ENCODE measurements at places on chromosomes 12 and 14.

DNA sequence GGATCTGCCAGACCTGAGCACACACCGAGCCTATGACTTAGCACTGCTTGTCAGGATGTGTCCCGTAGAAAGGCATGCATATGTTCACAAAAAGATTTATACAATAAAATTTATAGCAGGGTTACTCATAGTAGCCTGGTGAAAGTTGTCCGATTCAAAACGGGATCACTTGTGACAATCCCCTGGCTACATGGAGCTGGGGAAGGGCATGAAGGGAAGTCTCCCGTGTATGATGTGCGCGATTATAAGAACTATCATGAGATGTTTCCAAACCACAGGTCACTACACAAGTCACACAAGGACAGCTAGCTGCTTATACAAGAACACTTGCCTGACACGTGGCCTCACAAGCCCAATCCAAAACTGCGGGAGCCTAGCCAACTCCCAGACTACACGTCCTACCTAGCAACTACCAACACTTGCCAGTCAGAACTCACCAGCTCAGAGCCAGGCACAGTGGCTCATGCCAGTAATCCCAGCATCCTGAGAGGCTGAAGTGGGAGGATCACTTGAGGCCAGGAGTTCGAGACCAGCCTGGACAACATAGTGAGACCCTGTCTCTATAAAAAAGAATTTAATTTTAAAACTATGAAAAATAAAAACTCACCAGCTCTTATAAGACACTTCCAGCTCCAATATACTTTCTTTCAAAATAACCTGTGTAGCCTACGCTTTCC lies 7.5 kb upstream of the CDCA4 start:
- no peak for DNase-seq

DNA sequence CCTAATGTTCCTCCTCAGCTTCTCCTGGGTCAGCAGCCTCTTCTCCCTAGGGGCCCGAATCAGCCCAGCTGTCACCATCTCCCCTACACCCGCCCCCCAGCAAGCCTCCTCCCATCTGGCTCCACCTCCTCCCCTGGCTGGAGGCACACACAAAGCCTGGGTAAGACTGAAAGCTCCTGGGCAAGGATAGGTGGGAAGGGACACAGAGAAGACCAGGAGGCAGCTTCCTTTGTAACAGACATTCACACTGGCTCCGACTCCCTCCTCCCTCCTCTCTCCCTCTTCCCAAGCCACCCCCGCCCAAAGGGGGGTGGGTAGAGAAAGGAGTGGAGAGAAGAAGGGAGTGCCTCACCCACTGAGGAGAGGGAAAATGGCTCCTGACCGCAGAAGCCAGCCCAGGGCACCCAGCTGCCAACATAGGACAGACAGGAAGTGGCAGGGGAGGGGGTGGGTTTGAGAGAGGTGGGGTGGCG lies 4.0 kb downstream of the CHD4 start:
- DNase-seq, result peak; percentile 90

- DNase-seq, result no peak
Observed at GRCh38 chr14:59221568-59221967, 33.1 kb downstream of the DAAM1 start.

- DNase-seq, result no peak
Observed at GRCh38 chr14:101361451-101362433, 199.6 kb upstream of the DIO3 start.

- DNase-seq, result no peak
Observed at GRCh38 chr14:91882369-91882768, 15.0 kb upstream of the TC2N start.

- no peak for DNase-seq
Observed at GRCh38 chr12:105783983-105784947, 354.5 kb downstream of the NUAK1 start.

DNA sequence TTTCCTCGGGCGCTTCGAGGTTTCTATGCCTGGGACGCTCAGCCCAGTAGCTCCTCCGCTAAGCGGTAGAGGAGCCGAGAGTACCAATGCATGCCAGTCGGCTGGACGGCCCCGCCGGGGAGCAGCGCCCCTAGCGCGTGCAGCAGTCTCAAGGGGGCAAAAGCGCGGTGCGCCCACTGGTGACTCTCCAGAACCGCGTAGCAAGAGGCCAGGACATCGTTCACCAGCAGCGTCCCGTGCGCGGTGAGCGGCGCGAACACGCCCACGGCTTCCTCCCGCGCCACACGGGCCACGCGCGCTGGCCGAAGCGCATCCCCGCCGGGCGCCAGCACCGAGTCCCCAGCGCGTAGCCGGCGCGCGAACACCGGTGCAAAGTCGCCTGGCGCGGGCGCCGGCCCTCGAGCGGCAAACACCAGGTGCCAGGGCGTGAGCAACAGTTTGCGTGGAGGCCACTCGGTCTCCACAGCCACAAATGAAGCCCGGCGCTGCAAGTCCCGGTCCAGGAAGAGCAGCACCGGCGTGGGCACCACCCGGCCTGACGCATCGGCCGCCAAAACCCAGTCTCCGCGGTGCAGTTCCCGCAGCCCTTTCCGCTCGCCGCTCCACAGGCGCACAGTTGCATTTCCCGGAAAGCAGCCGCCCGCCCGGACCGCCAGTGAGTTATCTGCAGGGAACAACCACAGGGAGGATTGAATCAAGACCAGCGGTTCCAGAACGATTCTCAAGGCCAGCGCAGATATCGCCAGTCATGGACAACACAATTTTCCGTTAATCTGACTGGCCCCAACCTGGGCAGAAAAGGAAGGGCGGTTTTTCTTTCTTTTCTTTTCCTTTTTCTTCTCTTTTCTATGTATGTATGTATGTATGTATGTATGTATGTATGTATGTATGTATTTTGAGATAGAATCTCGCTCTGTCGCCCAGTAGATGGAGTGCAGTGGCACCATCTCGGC lies 4.5 kb downstream of the DHH start:
- no peak for DNase-seq

DNA sequence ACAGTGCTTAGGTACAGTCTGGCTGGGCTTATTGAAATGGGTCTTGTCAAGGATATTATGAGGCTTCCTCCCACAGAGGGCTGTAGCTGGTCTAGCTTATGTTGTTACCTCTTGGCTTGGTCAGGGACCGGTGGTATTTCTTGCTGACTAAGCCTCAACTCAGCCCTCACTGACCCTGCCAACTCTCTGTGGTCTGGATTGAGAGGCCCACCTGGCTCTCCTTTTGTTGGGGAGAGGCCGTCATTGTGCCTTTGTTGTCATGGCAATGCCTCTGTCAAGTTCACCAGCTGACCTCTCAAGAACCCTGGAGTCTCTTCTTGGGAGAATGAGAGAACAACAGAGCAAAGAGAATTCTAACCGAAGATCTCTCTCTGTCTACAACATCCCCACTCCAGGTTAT lies 245.6 kb upstream of the NPAS3 start:
- no peak for DNase-seq

- no peak for DNase-seq
Observed at GRCh38 chr12:38983117-38983571, 77.8 kb upstream of the CPNE8 start.

DNA sequence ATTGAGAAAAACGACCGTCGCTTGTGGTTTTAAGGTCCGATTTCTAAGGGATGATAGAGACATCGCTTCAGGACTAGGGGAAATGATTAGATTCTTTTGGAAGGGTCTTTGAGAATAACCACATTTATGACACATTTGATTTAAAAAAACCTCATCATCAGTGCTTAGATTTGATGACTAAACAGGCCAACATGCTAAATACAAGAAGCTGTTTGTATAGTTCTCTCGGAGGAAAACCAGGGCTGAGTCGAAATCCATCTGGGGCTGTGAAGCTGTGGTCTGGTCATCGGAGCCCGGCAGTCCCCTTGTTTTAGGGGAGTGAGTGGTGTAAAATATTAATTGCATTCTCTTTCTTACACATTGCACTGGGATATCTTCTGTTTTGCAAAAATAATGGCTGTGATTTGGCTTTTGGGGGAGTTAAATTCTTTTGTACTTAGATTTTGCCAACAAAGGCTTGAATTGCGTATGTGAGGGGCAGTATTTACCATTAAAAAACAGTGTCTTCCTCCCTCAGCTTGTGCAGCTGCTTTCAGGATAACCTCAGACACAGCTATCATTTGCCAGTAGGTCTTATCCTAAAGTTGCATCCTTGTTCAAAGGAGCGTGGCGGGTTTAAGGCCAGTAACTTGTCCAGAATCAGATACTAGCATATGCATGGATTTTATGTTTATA lies 550 bp downstream of the GNG2 start:
- no peak for DNase-seq

- no peak for DNase-seq
Observed at GRCh38 chr14:50028458-50028857, 87.9 kb downstream of the VCPKMT start.

GRCh38 chr12:108381787-108382436 lies 42.8 kb upstream of the CMKLR1 start:
- DNase-seq, result no peak

DNA sequence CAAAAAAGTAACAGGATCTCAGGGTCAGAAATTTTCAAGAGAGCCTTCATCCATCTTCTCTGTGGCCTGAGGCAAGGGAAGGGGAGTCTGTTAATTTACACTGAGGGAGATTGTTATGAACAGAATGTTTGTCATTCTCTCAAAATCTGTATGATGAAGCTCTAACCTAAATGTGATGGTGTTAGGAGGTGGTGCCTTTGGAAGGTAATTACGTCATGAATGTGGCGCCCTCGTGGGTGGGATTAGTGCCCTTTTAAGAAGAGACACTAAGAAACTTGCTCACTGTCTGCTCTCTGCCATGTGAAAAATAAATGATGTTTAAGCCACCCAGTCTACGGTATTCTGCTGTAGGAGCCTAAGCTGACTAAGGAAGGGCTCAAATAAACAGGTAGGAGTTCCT lies 521.6 kb downstream of the SNAPC1 start:
- no peak for DNase-seq

- DNase-seq, result no peak
Observed at GRCh38 chr14:58805605-58806409, 168.0 kb downstream of the DACT1 start.

DNA sequence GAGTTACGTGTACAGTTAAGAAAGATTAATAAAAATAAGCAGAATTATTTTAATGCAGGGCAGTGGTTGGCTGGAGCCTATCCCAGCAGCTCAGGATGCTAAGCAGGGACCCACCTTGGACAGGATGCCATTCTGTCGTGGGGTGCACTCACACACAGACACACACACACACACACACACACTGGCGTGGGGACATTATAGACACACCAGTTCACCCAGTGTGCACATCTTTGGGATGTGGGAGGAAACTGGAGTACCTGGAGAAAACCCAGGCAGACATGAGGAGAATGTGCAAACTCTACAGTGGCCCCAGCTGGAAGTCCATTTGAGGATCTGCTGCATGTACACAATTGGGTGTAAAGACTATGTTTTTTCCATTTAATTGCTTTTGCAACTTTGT lies 12.8 kb upstream of the IFI27L2 start:
- no peak for DNase-seq

GRCh38 chr12:21559855-21560569 lies 33.9 kb downstream of the SPX start:
- DNase-seq, result no peak

DNA sequence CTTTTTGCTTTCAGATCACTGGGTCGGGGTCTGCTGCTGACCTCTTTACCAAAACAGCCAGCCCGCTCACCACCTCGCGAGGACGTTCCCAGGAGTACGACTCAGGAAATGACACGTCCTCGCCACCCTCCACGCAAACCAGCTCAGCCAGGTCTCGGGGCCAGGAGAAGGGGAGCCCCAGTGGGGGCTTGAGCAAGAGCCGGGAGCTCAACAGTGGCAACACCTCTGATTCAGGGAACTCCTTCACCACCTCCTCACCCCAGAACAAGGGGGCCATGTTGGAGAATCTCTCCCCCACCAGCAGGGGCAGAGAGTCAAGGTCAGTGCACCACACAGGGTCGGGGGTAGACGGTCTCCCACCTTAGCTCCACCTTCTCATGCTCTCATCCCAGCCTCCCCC lies 33.4 kb upstream of the HSPB8 start:
- DNase-seq, result no peak

- no peak for DNase-seq
Observed at GRCh38 chr14:73467377-73467776, 9.0 kb upstream of the NUMB start.

DNA sequence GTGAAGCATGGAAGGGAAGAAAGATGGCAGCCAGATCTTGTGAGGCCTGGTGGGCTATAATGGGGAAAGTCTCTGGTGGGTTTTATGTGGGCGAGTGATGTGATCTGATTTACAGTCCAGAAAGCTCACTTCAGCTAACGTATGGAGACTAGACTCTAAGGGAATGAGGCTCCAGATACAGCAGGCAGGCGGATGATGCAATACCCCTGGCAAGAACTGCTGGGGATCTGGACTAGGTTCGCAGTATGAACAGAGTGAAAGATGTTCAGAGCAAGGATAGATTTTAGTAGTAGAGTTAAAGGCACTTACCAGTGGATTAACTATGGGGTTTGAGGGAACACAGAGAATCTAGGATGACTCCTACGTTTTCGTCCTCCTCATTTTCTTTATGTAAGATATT lies 253.1 kb downstream of the ANO2 start:
- no peak for DNase-seq

GRCh38 chr14:99544991-99545390 lies 59.0 kb downstream of the CCDC85C start:
- no peak for DNase-seq

- DNase-seq, result no peak
Observed at GRCh38 chr12:16027002-16027401, 115.9 kb downstream of the DERA start.

DNA sequence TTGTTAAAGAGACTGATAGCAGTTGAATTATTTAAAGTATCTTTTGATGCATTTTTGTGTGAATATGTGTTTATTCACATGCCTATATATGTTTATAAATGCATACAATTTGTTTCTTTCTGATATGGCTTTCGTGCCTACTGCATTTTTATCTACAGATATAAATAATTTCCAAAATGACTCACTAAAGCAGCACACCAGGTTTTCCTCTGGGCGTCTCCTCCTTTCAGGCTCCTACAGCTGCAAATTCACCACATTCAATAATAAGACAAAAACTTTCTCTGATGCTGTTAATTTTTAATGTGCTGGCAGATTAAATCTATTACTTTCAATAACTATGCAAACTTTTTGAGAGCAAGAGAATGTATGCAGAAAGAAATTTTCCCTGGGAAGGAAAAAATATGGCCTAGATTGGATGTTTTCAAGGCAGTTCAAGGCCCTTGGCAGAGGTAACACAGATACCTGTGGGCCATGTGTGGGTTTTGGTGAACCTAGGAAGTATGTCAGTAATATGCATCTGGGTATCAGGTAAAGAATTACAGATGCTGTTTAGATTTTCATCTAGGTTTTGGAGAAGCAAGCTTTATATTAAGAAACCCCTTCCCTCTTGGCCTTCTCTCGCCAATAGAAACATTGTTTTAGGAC lies 381.8 kb downstream of the EGLN3 start:
- no peak for DNase-seq

DNA sequence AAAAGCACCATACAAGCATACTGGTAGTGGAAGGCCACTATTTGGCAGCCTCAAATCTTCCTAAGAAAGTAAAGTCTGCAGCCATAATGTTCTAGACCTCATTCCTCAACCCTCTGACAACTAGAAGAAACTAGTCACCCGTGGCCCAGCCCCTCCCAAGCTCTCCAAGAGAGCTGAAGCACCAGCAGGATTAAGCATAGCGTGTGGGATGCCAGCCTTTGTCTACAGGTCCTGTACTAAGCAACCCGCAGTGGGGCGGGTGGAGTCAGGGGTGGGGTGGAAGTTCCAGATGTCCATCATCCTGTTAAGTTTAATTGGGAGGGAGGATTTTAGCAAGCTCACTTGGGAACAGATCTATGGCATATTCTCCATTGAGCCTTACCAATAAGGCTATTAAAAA lies 14.2 kb downstream of the SLC11A2 start:
- DNase-seq, result no peak

GRCh38 chr12:119990382-119990874 lies 1.4 kb downstream of the BICDL1 start:
- DNase-seq, result no peak

- DNase-seq, result no peak
Observed at GRCh38 chr12:53890081-53890480, 48.5 kb upstream of the HOXC13 start.

All from D721Med (cell line).